ENCODE measurements at places on chromosomes 11 and 22.

DNA sequence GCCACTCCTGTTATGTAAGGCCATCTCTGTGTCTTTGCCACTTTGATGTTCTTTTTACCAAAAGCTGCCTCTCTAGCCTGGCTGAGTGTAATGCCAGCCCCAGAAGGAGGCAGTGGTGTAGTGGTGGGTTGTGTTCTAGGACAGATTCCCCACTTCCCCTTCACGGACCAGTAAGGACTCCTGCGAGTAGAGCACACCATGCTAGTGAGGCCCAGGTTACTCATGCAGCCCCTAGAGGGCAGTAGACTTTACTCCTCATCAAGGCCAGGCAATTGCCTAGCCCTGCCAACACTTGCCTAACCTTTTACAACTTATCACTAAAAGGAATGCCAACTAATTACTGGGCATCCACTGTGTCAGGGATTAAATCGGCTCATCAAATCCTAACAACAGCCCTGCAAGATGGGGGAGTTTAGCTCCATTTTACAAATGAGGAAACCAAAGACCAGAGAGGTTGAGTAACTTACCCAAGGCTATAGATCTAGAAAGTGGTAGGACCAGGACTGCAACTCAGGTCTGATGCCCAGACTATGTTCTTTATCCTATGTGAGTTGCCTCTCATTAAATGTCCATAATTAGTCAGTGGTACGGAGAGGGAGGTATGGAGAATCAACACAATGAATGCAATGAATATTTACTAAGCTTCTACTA, 75.3 kb downstream of the APIP start:
- no peak for DNase-seq

GRCh38 chr11:17684550-17684949, 34.8 kb upstream of the MYOD1 start:
- no peak for DNase-seq

DNA sequence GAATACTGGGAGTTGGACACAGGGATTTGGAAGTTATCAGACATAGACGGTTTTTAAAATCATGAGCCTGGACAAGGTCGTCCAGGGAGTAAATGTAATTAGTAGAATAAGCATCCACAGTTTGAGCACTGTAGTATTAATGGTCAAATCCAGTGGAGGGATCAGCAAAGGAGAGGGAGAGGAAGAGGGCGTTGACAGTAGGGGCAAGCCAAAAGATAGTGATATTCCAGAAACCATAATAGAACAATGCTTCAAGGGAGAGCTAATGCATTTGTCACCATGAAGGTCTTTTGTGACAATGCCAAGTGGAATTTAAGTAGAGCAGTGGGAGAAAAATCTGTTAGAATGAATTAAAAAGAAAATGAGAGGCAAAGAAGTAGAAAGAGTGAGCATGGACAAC, 68.9 kb upstream of the SLC5A12 start:
- no peak for DNase-seq

GRCh38 chr11:101292661-101293240, 163.1 kb upstream of the PGR start:
- no peak for DNase-seq

- DNase-seq = no peak
Observed at GRCh38 chr11:69636512-69637197, 4.3 kb upstream of the CCND1 start.

- no peak for DNase-seq
Observed at GRCh38 chr22:46148816-46149511, 1.4 kb upstream of the PPARA start.

- no peak for DNase-seq
Observed at GRCh38 chr11:125724125-125724524, 22.0 kb upstream of the PATE1 start.

DNA sequence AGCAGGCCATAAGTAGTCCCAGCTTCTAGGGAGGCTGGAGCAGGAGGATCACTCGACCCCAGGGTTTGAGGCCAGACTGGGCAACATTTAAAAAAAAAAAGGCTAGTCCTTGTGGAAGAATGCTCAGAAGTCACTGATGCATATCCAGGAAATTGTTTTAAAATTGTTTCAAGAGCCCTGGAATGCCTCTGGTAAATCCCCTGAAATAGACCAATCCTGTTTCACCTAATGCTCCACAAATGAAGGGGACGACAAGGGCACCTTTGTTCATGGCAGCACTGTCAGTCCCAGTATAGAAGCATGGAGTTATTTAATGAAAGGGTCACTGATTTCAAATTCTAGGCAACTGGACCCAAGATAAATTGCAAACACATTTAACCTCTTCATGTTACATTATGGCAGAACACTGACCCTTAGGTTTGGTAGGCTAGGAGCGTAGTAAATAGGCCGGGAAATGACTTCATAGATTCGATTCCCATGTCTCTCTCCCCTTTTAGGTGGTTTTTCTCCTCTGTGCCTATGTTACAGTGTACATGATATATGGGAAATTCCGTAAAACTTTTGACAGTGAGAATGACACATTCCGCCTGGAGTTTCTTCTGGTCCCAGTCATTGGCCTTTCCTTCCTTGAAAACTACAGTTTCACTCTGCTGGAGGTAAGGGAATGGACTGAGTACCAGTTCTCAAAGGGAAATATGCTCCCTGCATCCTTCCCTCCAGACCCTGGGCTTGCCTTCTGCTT, 11.4 kb downstream of the KDELR3 start:
- no peak for DNase-seq

DNA sequence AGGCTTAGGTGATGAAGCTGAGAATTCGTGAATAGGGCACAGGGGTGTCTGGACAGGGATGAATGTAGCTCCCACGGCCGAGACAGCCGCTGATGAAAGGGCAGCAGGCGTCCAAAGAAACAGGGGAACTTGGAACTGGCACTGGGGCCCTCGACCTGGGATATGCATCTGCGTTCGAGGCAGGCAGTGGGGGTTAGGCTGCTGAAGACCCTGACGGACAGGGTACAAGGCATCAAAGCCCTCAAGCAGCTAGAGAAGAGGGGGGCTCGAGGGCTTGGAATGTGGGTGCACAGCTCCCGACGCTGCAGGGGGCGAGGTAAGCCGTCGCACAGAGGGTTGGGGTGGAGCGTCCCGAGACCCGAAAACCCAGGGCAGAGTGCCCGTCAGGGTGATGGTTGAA, 6.9 kb upstream of the SYT8 start:
- DNase-seq = no peak

- DNase-seq = no peak
Observed at GRCh38 chr11:20056109-20056949, 103.9 kb downstream of the DBX1 start.

DNA sequence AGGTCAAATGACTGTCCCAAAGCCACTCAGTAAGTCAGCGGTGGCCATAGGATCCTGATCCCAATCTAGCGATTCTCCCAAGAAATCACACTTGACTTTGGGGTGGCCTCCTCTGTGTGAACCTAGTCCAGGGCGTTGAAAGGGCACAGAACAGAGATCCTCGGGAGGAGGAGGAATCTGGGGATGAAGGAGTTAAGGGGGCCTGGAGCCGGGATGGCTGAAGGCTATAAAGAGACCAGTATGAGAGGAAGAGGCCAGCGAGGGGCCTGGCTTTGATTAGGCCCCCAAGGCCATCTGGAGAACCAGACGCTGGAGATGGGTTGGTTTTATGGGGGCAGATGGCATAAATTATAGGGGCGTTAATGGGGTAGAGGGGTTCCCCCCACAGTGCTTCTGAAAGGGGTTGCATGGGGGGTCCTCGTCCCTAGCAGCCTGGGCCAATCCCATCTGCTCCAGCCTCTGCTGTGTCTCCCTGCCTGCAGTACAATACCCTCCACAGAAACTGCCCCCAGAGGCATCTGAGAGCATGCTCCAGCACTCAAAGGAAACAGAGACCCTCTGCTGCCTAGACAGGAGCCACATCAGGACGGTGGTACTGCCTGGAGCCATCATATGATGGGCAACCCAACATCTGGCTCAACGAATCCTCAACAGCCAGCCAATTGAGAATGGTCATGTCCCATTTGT, 35.2 kb upstream of the TRIM29 start:
- DNase-seq = no peak

DNA sequence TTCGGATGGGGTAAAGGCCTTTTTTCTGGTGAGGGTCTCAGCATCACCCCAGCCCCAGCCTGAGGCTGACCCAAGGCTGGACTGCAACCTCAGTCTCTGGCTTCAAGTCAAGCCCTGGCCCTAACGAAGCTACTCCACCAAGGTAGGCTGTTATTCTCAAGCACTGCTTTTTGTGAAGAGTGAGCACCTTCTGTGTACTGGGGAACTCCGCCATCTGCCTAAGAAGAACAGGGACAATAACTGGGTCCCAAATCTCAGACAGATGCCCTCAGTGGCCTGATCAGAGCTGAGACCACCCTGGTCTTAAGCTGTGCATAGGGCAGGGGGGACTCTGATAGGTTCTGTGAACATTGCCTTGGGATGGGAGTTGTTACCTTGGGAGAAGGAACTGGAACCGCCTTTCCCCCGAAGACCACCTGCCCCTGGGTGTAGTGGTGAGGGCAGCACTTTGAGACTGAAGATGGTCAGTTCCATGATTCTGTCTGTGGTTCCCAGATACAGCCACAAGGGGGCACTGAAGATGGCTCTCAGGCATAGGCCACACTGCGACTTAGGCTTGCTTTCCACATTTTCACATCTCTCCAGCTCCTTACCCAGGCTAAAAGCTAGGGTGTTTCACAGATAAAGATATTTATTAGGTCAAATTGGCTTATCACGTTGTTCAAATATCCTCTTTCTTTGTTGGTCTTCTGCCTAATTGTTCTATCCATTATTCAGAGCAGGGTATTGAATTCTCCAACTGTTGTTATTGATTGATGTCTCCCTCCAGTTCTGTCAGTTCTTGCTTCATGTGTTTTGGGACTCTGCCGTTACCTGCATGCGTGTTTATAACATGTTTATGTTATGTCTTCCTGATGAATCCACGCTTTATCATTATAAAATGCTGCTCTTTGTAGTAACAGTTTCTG, 11.8 kb upstream of the UVRAG start:
- DNase-seq = peak; percentile 45

- DNase-seq = no peak
Observed at GRCh38 chr22:46517255-46517761, 20.1 kb downstream of the CELSR1 start.

DNA sequence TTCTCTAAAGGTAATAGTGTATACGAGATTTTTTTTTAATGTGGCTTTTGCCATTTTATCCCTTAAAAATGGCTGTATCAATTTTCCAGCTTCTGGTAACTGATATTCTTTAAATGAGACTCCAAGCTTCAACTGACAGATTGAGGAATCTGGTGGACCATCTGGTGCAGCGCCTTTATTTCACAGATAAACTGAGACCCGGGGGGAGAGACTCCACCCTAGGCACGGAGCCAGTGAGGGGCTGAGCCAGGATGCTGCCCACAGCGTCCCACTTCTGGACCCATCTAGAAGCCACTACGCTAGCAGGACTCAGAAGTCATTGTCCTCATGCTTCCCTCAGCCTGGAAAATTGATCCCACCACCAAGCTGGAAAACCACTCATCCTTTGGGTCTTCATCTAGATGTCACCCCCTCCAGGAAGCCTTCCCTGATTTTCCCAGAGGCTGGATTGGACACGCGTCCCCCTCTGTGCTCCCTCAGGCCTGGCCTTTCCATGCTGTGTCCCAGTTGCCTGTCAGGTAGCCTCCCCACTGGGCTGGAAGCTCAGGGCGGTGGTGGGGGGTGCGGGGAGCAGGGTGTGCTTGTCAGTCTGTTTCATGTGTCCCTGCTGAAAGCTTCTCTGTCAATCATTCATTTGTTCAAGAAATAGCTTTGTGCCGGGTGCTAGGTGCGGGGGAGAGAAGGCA, 12.3 kb upstream of the CD5 start:
- DNase-seq = no peak

DNA sequence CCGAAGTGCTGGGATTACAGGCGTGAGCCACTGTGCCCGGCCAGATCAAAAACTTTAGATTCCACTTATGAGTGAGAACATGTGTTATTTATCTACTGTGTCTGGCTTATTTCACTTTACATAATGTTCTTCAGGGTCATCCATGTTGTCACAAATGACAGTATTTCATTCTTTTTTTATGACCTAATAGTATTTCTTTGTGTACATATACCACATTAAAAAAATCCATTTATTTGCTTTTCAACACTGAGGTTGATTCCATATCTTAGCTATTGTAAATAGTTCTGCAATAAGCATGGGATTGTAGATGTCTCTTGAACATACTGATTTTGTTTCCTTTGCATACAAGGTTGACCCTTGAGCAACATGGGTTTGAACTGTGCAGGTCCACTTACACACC, 13.2 kb upstream of the SCGB1D1 start:
- DNase-seq = no peak

- no peak for DNase-seq
Observed at GRCh38 chr11:86582898-86583297, 89.5 kb downstream of the ME3 start.

DNA sequence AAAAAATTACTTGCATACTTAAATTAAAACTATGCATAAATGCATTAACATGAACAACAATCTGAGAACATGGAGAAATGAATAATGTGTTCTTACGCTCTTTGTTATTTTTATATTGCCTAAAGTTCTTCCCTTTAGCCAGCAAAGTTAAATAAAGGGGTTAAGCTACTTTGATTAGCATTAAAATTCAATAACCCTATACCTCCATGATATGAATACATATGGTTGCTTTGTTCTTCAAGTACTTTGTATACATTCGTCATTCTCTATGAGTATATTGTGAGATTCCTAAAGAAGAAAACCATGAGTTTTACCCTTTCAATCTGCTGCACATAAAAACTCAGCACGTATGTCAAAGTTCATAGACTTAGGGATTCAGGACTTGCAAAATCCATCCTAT, 578.3 kb downstream of the DLG2 start:
- no peak for DNase-seq

DNA sequence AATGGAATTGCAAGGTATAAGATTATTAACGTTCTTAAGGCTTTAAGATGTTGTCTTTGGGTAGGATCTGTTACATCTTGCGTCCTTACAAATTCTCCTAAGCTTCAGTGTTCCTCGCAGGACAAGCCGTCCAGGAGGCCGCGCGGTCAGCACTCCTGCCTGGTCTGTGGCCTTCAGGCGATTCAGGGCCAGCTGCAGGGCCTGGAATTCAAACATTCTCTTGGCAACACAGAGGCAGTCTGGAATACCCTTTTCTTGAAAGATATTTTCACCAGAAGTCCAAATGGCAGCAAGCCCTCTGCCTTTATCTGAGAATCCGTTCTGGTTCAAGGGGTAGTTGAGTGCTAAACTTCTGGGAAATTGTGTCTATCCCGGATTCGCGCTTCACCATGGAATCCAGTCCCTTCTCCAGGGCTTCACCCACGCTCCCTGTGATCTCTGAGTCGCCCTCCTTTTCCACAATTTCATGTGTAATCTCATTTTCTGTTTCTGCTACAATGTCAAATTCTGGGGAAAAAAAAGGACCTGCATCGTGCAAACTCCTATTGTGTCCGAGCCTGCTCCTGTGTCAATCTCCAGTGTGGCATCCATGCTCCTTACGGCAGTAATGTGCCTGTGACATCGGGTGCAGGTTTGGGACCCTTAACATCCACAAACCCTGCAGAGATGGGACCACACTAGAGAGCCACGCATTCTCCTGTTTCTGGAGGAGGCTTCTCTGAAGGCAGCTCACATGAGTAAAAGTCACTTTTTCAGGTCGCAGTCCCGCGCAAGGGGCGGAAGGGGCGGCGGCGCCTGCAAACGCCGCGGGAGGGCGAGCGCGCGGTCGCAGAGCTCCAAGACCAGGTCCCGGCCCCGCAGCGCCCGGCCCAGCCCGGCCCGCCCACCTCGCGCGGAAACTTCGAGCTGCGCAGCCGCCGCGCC, 25.4 kb upstream of the SORL1 start:
- DNase-seq = no peak

- no peak for DNase-seq
Observed at GRCh38 chr11:80144897-80145594, 704.2 kb upstream of the TENM4 start.
